ENCODE measurements at places on chromosomes 5 and 9.

DNA sequence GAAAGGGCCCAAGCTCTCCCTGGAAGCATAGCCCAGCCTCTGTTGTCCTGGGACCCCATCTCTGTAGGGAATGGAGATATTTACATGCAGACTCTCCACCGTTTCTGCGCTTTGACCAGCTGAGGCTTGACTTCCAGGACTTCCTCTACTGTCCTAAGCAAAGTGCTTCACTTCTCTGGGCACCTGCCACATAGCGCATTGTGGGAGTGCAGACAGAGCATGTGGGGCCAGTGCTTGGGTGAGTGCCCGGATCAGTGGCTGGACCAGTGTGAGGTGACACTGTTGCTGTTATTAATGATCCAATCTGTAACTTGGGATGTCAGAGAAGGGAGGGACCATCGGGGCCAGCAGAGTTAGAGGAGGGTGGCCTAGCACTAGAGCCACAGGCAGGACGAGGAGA is 10.5 kb downstream of the CXCL14 start:
- no peak for DNase-seq

GRCh38 chr5:77987331-77987730 is 211.2 kb upstream of the TBCA start:
- DNase-seq: no peak

DNA sequence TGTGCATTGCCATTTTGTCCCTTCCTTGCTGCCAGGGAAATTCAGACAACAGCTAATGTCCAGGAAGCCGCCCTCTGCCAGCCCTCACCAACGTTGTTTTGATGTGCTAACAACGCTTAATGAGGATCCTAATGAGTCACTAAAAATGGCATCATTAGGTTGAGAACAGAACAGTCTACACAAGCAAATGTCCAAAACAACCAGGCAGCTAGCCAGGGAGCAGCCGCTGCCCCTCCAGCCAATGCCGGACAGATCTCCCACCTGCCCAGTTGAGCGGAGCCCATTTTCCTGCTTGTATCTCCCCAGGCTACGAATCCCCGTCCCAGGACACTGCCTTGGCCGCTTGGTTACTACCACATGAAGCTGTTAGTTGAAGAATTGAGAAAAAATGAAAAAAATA is 40.4 kb upstream of the UNC5A start:
- no peak for DNase-seq

- DNase-seq: peak; percentile 45
Observed at GRCh38 chr9:95273369-95274022, 44.0 kb downstream of the FANCC start.

DNA sequence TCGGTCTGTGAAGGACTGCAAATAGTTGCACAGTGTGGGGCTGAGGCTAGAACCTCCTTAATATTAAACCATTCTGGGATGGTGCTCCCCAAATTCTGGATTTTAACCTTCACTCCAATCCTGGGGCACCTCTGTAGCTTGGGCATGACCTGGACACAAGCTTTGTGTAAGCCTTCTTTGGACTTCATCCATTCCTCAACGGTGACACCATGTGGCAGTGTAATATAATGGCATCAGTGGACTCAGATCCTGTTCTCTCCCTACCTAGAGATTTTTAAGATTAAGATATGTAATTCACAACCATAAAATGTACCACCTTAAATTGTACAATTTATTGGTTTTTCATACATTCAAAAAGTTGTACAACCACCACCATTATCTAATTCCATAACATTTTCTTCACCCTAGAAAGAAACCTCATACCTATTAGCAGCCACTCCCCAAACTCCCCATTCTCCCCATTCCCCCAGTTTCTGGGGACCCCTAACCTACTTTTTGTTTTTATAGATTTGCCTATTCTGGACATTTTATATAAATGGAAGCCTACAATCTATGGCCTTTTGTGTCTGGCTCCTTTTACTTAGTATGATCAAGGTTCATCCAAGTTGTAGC is 4.8 kb upstream of the PLGRKT start:
- peak; percentile 82 for DNase-seq

DNA sequence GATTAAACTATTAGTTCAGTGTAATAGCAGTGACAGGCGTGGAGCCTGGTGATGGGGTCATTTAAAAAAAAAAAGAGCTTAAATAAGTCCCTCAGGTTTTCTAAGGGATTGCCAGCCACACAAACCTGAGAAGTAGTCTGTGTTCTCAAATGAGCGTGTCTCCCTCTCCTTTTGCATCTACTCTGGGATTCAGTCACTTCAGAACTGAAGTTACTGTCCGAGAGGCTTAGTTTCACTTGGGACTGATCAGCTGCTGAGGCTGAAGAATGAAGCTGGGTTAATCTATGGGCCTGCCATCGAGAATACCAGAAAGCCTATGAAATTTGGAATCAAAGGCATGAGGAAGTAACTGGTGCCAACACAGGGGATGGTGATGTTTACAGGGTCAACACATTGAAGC is 310.1 kb downstream of the ADAMTS6 start:
- DNase-seq: no peak

- no peak for DNase-seq
Observed at GRCh38 chr9:96122751-96123150, 179.2 kb downstream of the HSD17B3 start.

DNA sequence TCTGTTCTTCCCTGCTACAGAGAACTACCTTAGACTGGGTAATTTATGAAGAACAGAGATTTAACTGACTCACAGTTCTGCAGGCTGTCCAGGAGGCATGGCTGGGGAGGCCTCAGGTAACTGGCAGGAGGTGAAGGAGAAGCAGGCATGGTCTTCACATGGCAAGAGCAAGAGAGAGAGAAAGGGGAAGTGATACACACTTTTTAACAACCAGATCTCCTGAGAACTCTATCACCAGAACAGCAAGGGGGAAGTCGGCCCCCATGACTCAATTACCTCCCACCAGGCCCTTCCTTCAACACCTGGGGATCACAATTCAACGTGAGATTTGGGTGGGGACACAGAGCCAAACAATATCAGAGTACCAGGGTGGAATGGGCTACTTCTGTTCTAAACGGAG is 766.8 kb downstream of the TLE1 start:
- DNase-seq: no peak

- DNase-seq: peak; percentile 75
Observed at GRCh38 chr9:36995927-36996705, 38.0 kb downstream of the PAX5 start.

- peak; percentile 41 for DNase-seq
Observed at GRCh38 chr5:149961957-149962409, 1.4 kb downstream of the SLC26A2 start.

DNA sequence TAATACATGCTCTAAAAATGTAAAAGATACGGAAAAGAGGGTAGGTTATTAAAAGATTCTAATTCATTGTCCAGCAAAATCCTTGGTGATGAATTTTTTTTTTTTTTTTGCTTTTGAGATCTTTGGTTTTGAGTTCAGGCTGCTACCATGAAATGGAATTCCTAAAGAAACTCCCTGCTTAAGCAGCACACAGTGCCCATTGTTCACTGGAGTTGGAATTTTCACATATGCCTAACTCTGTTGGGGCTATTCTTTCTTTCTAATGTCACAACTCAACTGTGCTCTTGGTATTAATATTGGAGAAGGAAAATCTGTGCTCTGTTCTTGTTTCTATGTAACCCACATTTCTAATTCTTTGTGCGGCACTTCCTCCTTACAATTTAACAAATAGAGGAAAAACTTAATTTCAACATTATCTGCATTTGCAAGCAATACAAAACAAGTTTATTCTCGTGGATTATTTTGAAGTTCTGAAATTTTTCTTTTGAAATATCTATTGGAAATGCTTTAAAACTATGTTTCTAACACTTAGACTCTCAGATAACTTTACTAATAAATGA is 21.6 kb downstream of the MATR3 start:
- no peak for DNase-seq

DNA sequence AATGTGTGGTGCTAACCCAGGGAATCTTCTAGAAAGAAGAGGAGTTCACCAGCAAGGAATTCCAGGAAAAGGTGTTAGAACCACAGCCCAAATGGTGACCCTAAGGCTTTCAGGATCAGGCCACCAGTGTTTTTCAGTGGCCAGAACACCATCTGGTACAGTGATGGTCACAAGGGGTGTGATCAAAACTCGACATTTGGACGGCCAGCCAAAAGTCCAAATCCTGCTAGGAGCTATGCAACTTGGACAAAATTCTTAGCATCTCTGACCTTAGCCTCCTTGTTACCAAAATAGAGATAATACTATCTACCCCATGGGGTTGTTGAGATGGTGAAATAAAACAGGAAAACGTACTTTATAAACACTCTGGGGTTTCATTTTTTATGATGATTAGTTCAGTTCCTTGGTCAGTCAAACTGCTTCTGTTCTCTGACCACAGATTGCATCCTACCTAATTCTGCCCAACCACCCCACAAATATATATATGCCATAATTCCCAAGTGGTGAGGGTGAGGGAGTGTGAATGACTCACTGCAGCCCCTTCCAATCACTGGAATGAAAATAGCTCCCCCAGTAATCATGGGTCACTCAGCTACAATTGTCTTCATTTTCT is 210.3 kb downstream of the CDK5RAP2 start:
- no peak for DNase-seq

- no peak for DNase-seq
Observed at GRCh38 chr9:118336943-118337330, 632.7 kb downstream of the TLR4 start.

DNA sequence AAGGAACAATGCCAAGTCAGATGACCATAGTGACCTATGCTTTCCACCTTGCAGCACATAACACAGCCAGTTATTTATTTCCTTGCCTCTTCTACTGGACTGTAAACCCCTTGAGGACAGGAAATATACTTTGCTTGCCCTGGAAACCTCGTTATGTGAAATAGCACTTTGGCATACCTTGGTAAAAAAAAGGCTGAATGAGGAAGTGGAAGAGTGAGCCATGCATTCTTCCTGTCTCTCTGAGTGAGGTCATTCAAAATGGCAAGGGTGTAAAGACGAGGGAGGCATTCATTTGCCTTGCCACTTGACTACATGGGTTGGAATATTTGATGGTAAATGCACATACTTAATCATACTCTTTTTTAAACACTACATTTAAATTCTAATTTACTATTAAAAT is 42.8 kb upstream of the SVEP1 start:
- DNase-seq: no peak

- no peak for DNase-seq
Observed at GRCh38 chr5:173165177-173166016, 21.1 kb downstream of the BNIP1 start.

GRCh38 chr9:136324501-136325300 is 2.6 kb upstream of the GPSM1 start:
- DNase-seq: no peak

Measured in suppressor macrophage (primary cell).